ENCODE measurements at places on chromosomes 13 and 19. TPM values are rescaled to one million over a fixed set of nuclear protein-coding genes. Genes with fewer than 3 reads are reported as not detected.

DNA sequence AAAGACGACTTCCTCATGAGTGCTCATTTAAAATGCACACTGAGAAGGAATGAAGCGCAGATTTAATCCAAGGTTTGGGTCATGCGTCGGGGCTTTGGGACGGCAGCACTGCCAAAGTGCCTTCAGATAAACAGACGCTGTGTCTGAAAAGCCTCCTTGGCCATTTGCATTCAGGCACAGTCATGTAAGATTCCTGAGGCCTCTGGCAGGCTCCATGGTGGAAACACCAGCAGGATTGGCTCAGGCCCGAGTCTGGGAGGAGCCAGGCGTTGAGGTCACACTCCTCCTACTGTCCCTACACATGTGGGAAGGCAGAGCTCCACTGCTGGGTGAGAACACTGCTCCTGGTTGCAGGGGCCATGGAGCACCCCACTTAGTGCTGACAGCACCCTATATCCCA, 113.3 kb upstream of the KL start:
- DNase-seq: peak; percentile 24
- H3K36me3 ChIP-seq: no peaks in the 10 kb centered on the region
- H3K27ac ChIP-seq: no peak overlapping the region

PROZ gene
- not detected for total RNA-seq

- H3K36me3 ChIP-seq: no peaks in the 10 kb centered on the region
- peak overlapping the region; percentile 46 for H3K27ac ChIP-seq
- no peak for DNase-seq
- H3K27me3 ChIP-seq: no peaks in the 10 kb centered on the region
Measured at GRCh38 chr13:51663973-51664957, 80.0 kb downstream of the WDFY2 start.

ZNF530 gene
- 6.9 TPM for total RNA-seq

DNA sequence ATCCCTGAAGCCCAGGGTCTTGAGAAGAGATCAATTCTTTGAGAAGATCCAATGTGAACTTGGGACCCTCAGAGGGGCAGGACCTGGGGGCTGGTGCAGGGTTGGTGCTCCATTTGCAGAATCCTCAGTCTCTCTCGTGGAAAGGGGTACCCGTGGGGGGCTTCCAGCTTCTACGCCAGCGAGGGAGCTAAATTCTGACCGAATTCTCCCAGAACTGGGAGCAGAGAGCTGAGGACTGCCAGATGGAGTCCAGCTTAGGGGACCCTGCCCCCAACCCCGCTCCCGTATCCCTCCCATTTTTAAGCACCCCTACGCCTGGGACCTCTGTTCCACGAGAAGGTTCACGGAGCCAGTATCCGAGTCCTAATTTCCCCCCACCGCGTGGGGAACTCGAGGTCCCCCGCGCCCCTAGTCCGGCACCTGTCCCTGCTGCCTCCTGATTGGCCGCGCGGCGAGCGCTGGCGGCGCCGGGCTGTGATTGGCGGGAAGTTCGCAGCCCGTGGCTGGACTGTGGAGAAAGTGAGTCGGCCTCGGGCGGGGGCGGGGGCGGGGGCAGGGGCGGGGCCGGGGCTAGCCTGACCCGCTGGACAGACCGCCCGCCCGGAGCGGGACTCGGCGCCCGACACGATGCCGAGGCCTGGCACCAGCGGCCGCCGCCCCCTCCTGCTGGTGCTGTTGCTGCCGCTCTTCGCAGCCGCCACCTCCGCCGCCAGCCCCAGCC, 4.4 kb upstream of the LTBP4 start:
- peaks cover 1% of the 10 kb centered on the region for H3K4me1 ChIP-seq
- no peak overlapping the region for H3K27ac ChIP-seq
- H3K4me3 ChIP-seq: no peak overlapping the region
- DNase-seq: no peak
- no peaks in the 10 kb centered on the region for H3K36me3 ChIP-seq

DNA sequence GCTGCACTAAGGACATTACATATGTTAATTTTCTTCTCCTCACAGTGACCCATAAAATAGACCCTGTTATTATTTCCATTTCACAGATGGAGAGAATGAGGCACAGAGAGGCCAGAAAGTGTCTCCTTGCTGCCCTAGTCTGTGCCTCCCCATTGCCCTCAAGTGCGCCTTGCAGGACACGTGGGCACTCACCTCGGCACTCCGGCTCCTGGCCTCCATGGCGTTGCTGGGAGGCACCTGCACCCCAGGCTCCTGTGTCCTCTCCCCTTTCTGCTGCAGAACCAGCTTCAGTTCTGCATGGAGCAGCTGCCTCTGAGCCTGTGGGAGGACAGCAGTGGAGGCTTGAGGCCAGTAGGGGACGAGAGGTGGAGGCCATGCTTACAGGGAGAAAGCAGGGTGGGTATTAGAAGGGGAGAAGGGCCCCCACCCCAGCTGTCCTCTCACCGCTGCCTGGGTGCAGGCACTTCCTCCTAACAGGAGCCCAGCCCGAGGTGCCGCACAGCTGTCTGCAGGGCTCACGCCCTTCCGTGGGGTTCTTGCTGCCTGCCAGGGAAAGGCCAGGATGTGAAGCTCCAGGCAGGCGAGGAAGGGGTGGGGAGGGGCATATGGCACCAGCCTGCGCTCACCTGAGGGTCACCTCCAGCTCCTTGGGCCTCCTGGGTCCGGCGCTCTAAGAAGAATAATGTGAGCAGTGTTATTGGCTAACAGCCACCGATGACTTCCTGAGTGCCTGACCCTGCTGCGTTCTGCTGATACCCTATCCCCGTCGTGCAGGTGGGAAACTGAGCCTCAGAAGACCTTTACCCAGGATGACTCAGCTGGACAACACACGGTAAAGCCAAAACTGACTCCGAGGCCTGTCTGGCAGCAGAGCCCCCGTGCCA, 5.2 kb downstream of the PRX start:
- H3K27ac ChIP-seq: no peak overlapping the region
- no peaks in the 10 kb centered on the region for H3K4me1 ChIP-seq
- DNase-seq: no peak
- H3K27me3 ChIP-seq: no peaks in the 10 kb centered on the region

Measured in breast epithelium (tissue), 4 donors.